ENCODE measurements at places on chromosomes 2 and 18.

GRCh38 chr2:41400088-41400665 lies 647.6 kb upstream of the PKDCC start:
- DNase-seq = no peak

DNA sequence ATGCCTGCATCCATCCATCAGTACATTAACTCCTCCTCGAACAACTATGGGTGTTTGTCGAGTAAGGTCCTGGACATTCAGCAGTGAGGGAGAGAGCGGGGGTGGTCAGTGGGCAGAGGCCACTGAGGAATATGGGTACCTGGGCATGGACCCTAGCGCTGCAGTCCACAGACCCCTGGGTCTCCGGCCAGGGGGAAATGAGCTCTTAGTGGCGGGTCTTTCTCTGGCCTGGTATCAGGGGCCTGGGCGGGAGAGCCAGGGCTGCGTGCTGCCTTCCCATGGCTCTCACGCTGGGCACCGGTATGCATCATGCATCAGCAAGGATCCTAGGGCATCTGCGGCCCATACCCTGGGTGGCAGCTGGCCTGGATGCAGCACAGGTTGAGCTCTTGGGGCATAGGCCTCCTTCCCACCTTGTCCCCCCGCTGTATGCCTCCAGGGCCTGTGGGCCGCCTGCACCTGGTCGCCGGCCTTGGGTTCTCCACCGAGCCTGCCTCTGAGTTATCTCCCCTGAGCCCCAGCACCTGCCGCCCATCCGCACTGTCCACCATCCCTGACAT lies 1.3 kb upstream of the MOCOS start:
- DNase-seq = no peak

DNA sequence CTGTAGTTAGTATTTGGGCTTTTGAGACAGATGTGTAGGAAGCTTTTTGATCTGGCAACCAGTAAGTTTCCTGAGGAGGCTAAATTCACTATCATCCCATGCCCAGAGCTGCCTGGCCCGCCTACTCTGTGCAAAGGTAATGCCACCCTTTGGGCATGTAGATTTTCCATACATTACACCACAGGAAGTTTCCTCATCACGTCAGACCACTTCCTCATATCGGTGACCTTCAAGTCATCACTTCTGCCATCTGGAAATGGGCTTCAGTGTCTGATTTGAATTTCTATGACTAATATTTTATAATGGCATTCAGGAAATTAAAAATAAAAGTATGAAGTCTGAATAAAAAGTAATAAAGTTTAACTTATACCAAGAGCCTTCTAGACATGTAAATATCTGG lies 825.4 kb downstream of the DCDC2C start:
- no peak for DNase-seq

GRCh38 chr2:208266936-208267335 lies 881 bp downstream of the PIKFYVE start:
- DNase-seq = no peak

- no peak for DNase-seq
These were observed 73.6 kb downstream of the LPIN2 start for GRCh38 chr18:2939317-2939716.

DNA sequence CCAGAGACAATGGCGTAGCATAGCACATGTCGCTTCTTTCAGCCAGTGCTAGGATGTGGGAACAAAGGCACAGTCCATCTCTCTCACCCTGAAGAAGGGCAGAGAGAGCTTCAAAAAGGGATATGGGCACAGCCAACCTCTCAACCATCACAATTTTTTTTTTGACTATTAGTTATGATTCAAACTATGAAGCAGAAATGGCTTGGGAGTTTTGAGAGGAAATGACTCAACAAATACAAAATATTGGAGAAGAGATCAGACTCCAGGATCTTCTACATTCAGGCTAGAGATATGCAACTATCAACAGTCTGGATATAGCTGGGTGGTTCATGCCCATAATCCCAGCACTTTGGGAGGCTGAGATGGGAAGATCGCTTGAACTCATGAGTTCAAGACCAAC lies 109.1 kb downstream of the MCFD2 start:
- no peak for DNase-seq

- no peak for DNase-seq
These were observed 67.6 kb upstream of the FAM124B start for GRCh38 chr2:224469374-224469964.

- DNase-seq = no peak
These were observed 32.0 kb upstream of the CCDC141 start for GRCh38 chr2:179081954-179082353.

- no peak for DNase-seq
These were observed 169.4 kb downstream of the INSIG2 start for GRCh38 chr2:118257696-118258095.

- no peak for DNase-seq
These were observed 76.6 kb downstream of the CELF4 start for GRCh38 chr18:37489011-37489410.

GRCh38 chr2:96131152-96131812 lies 7.0 kb downstream of the ASTL start:
- DNase-seq = no peak

- no peak for DNase-seq
These were observed 57.7 kb downstream of the CD28 start for GRCh38 chr2:203763938-203764664.

DNA sequence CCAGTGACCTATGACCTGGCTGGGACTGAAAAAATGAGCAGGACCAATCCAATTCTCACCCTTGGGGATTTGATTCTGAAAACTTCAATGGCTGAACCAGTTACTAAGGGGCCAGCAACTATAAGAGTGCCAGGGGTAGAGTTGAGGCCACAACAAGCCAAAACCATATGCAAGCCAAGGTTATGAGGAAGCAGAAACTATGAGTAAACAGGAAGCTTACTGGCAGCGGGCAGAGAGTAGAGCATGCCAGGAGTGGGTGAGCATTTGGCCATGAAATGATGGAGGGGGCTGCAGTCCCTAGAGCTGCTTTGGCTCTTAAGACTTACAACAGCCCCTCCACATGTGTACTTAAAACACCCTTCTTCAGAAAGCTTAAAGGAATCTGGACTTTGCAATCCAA lies 82.4 kb downstream of the RBMS1 start:
- DNase-seq = peak; percentile 16

DNA sequence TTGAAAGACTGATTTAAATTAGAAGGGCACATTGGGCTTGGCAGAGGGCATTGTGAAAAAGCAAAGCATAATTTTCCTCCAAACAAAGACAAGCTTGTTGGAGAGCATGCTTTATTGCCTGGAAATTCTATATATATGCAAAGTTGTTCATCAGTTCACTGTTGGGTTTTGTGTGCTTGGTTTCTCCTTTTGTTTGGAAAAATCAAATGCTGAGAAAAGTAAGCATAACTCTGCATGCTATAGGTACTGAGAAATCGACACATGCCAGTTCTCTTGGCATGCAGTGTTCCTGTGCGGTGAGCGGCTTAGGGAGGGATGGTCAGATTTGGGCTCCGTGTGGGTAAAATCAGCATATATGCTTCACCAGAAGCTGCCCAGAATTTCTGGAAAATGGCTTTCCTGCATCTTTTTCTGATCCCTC lies 161.0 kb downstream of the RAPGEF4 start:
- DNase-seq = no peak

DNA sequence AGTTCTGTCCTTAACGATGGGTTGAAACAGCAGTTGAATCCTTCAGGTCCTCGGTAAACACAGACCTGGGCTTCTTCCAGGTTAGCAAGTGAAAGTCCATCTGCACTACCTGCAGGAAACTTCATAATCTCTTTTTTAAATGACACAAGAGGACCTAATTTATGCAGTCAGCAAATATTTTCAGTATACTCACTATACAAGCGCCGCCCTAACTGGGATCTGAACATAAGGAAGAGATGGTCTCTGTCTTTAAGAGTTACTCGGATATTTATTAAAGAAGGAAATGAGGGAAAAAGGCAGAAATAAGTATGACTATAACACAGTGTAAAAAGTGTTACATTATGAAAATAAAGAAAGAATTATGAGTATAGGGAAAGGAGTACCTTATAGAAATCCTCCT lies 103.3 kb downstream of the NBAS start:
- no peak for DNase-seq

GRCh38 chr2:238091436-238092060 lies 8.6 kb upstream of the ESPNL start:
- DNase-seq = no peak

DNA sequence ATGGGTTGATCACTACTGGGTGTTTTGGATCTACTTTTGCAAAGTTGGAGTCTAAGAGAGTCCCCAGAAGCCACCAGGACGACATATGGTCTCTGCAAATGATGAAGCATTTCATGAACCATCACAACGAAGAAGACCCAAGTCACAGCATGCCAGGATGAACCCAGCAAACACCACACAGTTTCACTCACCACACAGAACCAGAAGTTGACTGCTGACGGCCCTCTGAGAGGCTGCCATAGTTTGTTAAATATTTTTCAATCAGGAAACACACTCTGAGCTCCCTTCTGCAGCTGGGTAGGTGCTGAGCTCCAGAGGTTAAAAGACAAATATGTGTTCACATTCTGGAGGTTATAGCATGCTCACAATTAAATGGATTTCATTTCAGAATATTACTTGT lies 271.4 kb downstream of the DCDC2C start:
- DNase-seq = no peak

DNA sequence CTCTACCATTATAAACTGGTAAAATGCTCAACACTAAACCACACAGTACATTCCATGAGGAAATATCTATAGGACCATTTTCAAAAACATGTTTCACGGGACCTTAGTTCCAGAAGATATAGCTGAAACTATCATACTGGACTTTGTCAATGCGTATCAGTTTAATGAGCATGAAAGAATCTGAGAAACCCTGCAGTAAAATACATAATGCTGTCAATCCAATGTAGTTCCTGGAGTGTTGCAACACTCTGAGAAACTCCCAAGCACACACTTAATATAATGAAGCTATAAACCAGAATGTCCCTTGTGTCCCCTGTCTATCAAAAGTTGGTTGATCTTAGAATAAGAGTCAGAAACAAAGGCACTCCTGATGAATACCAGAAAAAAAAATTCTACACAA lies 16.2 kb downstream of the IWS1 start:
- DNase-seq = no peak

DNA sequence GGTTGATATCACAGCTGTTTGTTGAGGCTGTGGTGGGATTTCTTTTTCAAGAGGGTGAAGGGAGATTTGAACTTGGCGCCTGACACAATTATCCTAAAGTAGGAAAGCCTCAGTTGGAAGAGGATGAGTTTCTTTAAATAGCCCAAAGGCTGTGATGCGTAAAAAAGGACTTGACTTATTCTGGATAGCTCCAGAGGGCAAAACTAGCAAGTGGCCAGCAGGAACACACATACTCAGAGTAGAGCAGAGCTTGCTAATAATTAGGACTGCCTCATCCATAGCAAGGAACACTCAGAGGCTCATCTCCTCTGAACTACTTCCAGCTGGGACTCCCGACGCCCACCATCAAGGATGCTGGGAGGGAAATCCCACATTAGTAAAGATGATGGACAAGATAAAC lies 74.0 kb downstream of the AFF3 start:
- no peak for DNase-seq

DNA sequence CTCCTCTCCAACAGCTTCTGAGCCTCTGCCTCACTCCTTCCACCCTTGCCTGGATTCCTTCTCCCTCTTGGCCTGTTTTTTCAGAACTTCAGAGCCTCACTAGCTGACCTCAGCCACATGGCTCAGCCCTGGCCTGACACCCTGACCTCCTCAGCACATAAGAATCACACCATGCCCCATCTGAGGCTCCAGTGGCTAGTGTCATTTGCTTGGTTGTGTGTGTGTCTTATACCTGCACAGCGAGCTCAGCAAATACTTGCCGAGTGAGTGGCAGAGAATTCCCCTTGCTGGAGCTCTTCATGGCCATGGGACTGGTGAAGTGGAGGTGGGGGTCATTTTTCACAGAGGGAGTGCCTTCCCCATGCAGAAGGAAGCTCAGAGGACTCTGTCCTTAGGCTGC lies 70.2 kb downstream of the CELF4 start:
- DNase-seq = no peak

GRCh38 chr2:85175369-85176299 lies 42.4 kb downstream of the TCF7L1 start:
- DNase-seq = no peak

GRCh38 chr2:72843301-72843700 lies 17.5 kb upstream of the EXOC6B start:
- DNase-seq = no peak

DNA sequence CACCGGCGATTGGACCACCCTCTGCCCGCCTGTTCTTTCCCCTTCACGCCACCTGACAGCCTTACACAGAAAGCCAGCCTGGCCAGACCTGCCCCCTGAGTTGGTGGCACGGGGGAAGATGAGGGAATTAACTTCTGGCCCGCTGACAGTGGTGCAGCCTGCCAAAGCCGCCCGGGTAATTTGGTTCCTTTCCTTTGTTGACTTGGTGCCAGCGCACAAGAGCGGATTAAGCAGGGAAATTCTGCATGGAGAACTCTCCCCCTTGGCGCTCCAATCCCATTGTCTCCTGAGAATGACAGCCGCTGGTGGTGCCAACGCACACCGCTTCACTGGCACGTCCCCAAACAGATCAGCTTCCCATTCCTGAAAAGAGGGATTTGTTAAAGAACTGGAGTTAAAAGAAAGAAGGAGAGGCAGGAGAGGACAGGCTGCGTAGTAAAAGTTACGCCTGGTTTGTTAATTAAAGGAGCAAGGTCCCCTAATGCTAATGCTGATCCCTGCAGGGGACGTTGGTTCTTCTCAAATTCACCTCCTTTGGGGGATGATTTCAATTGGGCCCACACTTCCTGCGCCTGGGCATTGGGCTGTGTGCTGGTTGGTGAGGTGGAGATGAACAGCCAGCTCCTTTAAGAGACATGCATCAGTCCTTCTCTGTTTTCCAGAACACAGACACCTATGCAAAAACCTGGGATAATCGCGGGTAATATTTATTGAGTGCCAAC lies 286.8 kb downstream of the MYCN start:
- DNase-seq = no peak

DNA sequence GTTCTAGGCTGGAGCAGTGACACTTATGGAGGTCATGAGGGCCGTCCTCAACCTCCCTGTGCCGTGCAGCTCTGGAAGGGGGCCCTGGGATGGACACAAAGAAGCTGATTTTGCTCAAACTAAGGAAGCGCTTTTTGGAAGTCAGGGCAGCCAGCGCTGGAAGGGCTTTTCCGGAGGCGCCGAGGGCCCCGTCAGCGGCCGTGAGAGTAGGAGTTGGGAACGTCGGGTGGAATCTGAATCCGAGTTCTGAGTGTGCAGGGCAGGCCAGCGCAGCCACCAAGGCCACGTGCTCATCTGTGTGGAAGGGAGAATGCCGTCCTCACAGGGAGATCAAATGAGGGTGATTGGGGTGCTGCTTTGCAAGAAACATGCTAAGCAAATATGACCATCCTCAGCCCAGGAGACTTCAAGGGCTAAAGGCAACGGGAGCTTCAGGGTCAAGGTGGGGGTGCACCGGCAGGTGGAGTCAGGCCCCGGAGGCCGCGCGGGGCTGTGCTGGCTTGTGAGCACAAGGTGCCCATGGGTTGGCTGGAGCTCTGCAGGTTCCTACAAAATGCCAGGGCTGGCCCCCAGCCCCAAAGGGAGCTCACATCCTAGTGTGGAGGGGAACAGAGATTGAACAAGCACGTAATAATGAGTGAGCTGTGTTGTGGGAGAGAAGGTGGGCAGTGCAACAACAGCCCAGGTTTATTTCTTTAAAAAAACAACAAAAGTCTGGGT lies 70.4 kb upstream of the HPCAL1 start:
- no peak for DNase-seq
